Activated naive CD4-positive, alpha-beta T cell treated with anti-CD3 and anti-CD28 coated beads for 36 hours (primary cell): ENCODE measurements at places on chromosomes 3 and 15. TPM values are rescaled to one million over a fixed set of nuclear protein-coding genes. Genes with fewer than 3 reads are reported as not detected.

GRCh38 chr3:176967522-176967921 lies 229.8 kb downstream of the TBL1XR1 start:
- no peak for DNase-seq

SEMA6D gene
- total RNA-seq: not detected

- DNase-seq: no peak
Measured at GRCh38 chr3:122245513-122246174, 62.2 kb downstream of the CASR start.

GRCh38 chr15:47442371-47442770 lies 274.9 kb upstream of the SEMA6D start:
- no peak for DNase-seq

- no peak for DNase-seq
Measured at GRCh38 chr15:96122077-96123027, 208.1 kb upstream of the NR2F2 start.

DVL3 gene
- total RNA-seq: 19.6 TPM

- no peak for DNase-seq
Measured at GRCh38 chr3:115713284-115713683, 90.0 kb downstream of the GAP43 start.

GRCh38 chr3:41115069-41115468 lies 84.2 kb upstream of the CTNNB1 start:
- no peak for DNase-seq

GRCh38 chr15:48006031-48006511 lies 114.7 kb upstream of the SLC24A5 start:
- no peak for DNase-seq

ONECUT1 gene
- total RNA-seq: not detected

DNA sequence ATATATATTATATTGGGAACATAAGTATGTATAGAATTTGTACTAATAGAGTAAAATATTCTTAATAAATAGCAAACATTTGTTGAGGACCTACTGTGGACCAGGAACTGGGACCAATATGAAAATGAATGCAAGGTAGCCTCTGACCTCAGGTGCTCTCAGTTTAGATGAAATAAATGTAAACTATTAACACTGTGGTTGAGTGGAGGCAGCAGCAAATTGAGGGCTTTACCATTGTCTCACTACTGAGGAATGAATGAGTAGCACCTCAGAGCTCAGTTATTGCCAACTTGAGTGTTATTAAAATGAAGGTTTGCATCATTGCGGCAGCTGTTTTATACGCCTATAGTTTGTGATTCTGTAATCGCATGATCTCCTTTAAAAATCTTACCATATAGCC lies 90.9 kb upstream of the CGNL1 start:
- no peak for DNase-seq

SNRPA1 gene
- 205 TPM for total RNA-seq

SST gene
- total RNA-seq: not detected

BSN gene
- total RNA-seq: 0.12 TPM

DNA sequence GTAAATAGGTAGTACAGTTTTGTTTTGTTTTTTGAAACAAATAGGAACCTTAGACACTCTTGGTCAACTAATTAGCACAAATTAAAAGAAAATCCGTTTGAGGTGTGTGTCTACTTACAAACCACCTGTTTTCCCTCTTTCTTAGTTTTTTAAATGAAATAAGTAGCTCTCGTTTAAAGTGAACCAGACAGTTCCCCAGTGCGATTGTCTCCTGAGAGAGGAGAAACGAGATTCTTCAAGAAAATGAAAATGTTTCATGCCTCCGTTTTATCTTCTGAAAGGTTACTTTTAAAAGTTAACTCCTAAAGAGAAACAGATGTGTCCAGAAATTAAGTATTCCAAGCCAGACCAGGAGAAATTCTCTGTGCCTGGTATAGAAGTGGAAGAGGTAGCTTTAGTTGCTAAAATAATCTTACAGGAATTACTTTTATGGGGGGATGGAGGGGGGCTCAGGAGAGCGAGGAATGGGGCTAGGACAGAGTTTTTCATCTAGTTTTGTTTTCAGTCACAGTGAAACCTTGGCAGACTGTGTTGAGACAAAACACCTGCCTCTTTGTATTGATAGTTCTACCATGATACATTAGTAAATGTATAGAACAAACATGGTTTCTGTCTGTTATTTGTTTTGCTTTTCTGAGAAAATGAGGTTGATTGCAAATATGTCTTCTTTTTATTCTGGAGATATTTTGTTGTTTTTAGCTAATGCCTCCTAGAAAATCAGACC lies 155.1 kb upstream of the CNTN4 start:
- no peak for DNase-seq

CATSPER2 gene
- total RNA-seq: 4.5 TPM

CDHR4 gene
- total RNA-seq: not detected

DNA sequence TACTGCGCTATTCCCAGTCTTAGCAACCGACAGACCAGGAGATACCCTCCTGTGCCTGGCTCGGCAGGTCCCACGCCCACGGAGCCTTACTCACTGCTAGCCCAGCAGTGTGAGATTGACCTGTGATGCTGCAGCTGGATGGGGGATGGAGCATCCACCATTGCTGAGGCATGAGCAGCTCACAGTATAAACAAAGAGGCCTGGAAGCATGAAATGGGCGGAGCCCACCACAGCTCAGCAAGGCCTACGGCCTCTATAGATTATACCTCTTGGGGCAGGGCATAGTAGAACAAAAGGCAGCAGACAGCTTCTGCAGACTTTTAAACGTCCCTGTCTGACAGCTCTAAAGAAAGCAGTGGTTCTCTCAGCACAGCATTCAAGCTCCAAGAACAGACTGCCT lies 160.3 kb downstream of the ANXA2 start:
- no peak for DNase-seq

DNA sequence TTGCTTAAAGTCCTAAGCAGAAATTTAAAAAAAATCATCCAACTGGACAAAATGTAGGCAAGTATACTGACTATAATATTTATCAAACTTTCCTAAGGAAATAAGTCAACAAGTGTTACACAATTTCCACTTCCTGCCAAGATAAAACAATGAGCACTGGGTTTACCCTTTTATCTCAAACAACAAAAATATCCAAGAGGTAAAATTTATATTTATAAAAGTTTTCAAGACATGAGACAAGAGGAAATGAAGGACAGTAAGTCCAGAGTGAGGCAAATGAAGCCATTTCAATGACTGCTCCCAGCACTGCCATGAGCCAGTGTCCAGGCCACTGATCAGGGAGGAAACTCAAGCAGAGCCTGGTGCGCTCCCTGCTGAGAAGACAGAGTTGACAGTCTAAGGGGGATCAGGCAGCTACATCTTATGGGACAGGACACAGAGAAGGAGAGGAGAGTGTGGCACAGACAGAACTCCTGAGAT lies 439.4 kb downstream of the RAP2B start:
- DNase-seq: no peak

SORD gene
- total RNA-seq: 23.8 TPM

- DNase-seq: no peak
Measured at GRCh38 chr3:48034000-48034516, 17.8 kb upstream of the MAP4 start.

DNA sequence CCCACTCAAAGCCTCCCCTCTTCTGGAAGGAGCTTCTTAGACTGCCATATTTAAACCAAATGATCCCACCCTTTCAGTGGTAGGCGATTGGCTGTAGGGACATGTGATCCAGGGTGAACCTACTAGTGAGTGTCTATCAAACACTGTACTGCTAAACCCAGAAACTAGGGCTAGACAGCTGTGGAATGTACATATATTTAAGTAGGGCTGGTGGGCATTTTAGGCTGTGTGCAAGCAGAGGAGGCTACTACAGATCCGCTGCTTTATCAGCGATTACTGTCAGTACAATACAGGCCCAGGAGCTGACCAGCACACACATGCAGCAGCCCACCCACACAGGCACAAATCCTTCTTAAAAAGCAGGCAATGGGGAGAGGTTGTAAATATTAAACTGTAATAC lies 15.4 kb upstream of the LARP6 start:
- no peak for DNase-seq

DNA sequence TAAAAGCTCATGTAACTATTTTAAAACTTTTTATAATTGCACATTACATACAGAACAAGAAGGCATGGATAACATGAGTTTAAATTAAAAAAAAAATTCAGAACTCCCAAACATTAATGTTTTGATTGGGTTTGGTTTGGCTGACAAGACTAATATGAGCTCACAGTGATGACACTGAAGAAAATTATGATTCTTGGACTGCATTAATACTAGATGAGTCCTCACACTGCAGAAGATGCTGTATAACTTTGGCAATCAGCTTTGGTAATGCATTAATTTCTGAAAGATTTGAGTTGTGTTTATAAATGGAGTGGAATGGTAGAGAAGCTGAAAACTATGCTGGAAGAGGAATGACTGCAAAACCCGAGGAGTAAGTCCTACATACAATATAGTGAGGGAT lies 358.9 kb downstream of the PLCL2 start:
- DNase-seq: no peak

DNA sequence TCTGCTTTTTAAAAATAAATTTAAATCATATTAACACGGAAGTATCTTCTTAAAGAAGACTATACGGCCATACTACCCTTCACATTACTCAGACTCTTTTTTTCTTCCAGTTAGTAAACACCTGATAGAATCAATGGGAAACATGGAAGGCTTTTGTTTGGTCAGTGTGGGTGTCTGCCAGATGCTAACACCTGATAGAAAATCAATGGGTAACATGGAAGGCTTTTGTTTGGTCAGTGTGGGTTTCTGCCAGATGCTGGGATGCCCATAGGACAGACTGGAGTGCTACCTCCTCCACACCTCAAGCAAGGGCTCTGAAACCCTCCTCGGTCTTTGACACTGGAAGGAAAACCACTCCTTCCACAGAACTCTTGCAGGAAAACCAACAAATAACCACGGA lies 29.2 kb downstream of the HACL1 start:
- no peak for DNase-seq

ARHGAP11A gene
- 134 TPM for total RNA-seq

CTDSPL2 gene
- 61.8 TPM for total RNA-seq

DNA sequence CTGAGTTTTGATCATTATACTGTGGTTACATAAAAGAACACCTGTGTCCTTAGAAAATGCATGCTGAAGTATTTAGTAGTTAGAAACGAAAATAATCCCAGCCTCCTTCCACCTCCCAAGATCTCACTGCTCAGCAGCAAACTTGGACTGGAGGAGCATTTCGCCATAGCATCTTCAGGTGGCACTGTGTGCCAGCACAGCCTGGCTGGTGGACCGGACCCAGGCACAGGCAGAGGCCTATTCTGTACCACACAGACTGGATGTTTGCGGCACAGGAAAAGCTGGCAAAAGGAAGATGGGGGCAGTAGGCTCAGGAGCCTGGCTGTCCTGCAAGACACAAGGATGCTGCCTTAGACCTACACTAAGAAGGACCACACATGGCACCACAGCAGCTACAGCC lies 10.2 kb downstream of the STIMATE start:
- no peak for DNase-seq

GRCh38 chr15:56972426-56972825 lies 54.0 kb downstream of the TCF12 start:
- no peak for DNase-seq

DNA sequence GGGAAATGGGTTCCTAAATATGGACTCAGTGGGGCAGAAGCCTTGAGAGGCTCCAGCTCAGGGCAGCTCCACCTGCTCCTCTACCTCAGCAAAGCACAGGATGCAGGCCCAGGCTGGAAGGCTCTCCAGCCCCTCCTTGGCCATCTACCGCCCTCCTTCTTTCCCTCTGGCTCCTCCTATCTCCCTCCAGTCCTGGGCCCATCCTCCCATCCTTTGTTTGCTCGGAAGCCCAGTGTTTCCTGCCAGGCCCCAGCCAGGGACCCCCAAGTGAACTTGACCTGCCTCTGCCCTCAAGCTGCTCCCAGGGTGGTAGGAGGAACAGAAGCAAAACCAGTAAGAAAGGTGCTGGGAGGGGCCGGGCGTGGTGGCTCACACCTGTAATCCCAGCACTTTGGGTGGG lies 20.1 kb downstream of the MAPKAPK3 start:
- no peak for DNase-seq

- DNase-seq: no peak
Measured at GRCh38 chr3:161253711-161254110, 32.6 kb downstream of the NMD3 start.

DNA sequence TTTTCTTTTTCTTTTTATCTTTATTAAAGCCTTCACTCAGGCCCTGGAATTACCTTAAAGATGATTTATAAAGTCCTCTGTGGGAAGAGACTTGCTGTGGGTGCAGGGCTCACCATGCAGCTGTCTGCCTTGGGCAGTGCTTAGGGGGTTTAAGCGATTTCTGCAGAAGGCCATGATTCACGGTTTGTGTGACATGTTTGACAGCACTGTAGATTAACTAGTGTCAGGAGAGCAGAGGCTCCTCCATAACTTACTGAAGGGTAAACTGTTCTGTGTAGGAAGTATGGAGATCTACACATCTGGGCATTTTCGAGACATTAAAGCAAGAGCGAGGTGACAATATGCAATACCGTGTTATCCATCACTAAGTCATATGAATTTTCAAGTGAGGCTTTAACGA lies 137.7 kb downstream of the LRIG1 start:
- DNase-seq: no peak

GRCh38 chr15:80161468-80162016 lies 8.7 kb downstream of the FAH start:
- DNase-seq: no peak

- peak; percentile 34 for DNase-seq
Measured at GRCh38 chr3:128170866-128171516, 17.7 kb downstream of the EEFSEC start.

GRCh38 chr3:138786788-138787271 lies 47.9 kb downstream of the PIK3CB start:
- DNase-seq: no peak

TCTA gene
- total RNA-seq: 9.4 TPM

SLC38A3 gene
- total RNA-seq: not detected

GRCh38 chr3:87004883-87005282 lies 13.9 kb upstream of the VGLL3 start:
- no peak for DNase-seq

VILL gene
- 13.7 TPM for total RNA-seq

TMCO5A gene
- not detected for total RNA-seq
